ENCODE measurements at places on chromosomes 16 and 17.

DNA sequence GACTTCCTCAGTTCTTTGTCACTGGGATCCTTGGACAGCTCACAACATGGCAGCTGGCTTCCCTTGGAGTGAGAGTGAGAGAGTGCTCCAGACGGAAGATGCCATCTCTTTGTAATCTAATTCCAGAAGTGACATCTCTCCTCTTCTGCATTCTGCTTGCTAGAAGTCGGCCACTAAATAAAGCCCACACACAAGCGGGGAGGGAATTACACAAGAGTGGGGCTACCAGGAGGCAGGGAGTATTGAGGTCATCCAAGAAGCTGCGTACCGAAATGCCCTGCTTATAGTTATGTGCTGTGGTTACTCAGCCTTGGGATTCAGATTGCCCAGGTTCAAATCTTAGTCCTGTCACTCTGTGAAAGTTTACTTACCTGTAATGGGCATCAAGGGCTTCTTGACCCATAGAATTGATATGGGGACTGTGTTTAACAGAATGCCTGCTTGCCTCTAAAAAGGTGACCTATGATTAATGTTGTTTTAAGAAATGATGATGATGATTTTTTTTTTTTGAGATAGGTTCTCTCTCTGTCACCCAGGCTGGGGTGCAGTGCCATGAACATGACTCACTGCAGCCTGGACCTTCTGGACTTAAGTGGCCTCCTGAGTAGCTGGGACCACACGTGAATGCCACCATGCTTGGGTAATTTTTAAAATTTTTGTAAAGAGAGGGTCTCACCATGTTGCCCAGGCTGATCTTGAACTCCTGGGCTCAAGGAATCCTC lies 120.9 kb upstream of the HS3ST2 start:
- no peak for DNase-seq

DNA sequence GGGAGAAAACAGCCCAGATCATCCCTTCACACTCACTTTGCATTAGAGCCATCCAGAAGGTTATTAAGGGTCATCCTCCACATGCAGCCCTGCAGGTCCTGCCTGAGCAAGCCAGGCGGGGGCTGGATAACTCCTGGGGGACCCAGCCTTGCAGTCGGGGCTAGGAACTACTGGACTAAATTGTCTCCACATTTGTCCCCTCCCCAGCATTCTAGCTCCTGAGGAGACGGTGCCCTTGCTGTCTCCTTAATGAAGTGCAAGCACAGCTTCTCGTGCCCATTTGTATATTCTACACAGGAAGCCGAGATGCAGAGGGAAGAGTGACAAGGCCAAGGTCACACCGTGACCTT lies 185.2 kb downstream of the C16orf95 start:
- DNase-seq, result no peak

- DNase-seq, result no peak
These were observed 30.1 kb upstream of the DYNLL2 start for GRCh38 chr17:58052945-58053715.

DNA sequence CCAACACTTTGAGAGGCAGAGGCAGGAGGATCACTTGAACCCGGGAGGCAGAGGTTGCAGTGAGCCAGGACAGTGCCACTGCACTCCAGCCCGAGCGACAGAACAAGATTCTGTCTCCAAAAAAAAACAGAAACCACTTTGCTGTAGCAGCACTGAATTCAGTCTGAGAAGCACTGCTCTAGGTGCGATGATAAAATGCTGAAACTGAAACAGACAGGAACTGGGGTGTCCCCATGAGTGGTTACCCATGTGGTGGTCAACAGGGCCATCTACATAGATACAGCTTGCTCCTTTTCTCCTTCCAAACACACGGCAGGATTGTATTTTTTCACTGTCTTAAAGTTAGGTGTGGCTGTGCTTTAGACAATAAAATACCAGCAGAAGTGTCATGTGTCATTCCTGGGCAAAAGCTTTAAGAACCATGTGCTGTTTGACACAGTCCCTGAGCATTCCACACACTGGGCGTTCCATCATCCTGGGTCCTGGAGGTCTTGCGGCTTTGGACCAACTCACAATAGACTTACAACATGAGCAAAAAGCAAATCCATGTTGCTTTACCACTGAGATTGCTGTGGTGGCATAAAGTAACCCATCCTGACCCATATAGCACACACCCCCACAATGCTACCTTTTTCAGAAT lies 11.5 kb downstream of the GAS7 start:
- DNase-seq, result no peak

DNA sequence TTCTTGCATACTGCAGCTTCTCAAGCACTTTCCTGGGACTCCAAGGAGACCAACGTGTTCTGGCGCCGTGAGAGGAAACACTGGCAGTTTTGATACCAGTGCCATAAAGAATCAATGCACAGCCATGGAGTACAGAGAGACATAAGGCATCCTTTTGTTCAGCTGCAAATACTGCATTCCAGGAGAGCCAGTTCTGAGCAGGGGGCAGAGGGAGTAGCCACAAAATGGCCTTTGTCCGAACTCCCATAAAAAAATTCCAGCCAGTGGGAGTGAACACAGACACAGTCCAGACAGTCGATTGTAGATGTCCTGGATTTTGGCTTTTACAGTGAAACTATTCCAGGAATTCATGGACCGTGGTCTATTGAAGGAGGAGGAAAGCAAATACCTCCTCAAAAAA lies 36.2 kb upstream of the TEKT3 start:
- DNase-seq, result peak; percentile 58

DNA sequence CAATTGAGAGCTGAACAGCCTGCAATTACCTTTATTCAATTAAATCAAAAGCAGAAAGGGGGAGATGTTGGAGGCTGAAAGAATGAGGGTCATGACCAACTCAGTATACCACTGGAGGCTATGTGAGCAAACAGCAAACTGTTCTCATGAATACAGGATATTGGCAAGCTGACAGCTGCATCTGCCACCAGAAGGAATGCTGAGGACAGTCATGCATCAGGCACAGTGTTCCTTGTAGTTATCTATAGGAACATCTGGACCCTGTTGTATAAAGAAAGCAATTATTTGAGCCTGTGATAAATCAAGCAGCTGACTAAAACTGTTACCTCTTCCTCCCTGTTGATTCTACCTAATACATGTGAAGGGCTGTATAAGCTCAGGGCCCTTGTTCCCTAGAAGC lies 2064.6 kb downstream of the TP53TG3F start:
- no peak for DNase-seq

DNA sequence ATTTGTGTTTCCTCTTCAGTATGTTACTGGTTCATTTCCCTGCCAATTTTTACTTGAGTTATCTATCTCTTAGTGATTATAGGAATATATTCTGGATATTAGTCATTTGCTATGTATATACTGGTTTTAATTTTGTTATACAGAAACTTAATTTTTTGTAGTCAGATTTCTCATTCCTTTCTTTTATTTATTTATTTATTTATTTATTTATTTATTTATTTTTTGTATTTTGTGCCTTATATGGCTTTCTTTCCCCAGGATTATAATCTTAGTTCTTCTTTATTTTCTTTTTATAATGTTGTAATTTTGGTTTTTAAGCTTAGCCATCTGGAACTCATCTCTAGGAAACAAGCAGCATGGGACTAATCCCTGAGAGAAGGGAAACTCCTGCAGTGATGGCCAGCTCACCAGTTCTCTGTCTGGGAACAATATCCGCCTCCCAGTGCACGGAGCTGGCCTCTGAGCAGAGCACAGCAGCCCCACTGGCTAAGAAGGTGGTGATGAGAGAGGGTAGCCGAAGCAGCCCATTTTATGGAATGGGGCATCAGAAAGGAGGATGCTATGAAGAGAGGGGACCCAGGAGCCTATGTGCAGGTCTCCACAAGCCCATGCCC lies 54.5 kb upstream of the ADORA2B start:
- no peak for DNase-seq

DNA sequence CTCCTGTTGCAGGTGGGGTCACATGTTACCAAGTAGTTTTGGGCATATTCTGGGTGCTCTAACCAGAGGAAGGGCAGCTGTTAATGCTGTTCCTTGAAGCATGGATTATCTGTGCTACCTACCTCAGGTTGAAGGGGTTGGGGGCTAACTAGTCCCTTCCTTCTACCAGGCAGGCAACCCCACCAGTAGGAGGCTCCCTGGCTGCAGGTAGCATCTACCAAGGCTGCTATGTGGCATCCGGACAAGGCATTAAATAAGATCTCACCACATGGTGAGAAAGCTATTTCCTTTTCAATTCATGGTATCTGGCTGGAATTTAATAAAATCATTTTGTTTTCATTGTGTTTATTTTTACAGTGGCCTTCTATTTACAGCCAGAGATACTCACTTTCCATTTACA lies 62.5 kb downstream of the CACNG3 start:
- no peak for DNase-seq

DNA sequence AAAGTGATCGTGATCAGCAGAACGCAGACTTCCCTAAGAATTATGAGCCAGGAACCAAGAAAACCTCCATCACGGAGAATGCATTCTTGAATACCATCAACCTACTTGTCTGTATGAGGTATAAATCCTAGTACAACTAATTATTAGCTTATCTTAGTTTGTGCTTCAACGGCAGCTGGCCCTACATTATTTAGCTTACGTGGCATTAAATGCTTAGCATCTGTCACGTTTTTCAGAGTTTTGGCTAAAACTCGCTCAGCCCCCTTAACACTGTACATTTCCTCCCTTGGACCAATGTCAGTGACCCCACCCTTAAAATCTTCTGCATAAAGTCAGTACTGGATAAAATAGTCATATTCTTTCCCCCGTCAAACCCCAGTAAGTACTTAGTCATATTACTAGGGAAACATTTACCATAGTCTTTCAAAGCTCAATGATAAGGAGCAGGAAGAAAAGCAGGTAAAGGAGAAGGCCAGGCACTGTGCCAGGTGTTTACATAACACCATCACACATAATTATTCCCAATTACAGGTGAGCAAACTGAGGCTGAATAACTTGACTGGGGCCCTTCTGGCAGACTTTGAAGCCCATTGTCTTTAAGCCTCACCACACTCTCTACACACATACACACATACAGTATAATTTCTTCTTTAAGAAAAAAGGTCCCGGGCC lies 16.6 kb upstream of the TXNDC11 start:
- DNase-seq, result no peak

- no peak for DNase-seq
These were observed 7.9 kb upstream of the NGFR start for GRCh38 chr17:49487183-49487582.

DNA sequence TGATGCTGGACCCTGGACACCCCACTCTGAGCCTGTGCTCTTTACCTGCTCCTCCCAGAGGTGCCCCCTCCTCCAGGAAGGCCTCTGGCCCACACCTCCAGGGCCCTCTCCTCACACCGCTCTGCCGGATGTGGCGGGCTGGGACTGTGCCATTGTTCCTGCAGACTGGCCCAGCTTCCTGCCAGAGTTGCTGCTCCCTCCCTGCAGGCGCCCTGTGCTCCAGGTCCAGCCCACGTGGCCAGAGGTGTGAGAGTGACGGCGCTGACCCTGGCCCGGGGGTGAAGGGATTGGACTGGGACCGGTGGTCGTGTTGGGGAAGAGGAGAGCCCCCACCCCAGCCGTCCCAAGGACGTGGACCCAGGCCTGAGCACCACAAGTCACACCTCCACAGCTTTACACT lies 5.7 kb downstream of the E4F1 start:
- no peak for DNase-seq

- DNase-seq, result no peak
These were observed 2.3 kb upstream of the CCL1 start for GRCh38 chr17:34365340-34365739.

- DNase-seq, result no peak
These were observed 2.0 kb downstream of the MRM3 start for GRCh38 chr17:784143-784542.

- no peak for DNase-seq
These were observed 63.7 kb downstream of the FOXL1 start for GRCh38 chr16:86642087-86642486.

DNA sequence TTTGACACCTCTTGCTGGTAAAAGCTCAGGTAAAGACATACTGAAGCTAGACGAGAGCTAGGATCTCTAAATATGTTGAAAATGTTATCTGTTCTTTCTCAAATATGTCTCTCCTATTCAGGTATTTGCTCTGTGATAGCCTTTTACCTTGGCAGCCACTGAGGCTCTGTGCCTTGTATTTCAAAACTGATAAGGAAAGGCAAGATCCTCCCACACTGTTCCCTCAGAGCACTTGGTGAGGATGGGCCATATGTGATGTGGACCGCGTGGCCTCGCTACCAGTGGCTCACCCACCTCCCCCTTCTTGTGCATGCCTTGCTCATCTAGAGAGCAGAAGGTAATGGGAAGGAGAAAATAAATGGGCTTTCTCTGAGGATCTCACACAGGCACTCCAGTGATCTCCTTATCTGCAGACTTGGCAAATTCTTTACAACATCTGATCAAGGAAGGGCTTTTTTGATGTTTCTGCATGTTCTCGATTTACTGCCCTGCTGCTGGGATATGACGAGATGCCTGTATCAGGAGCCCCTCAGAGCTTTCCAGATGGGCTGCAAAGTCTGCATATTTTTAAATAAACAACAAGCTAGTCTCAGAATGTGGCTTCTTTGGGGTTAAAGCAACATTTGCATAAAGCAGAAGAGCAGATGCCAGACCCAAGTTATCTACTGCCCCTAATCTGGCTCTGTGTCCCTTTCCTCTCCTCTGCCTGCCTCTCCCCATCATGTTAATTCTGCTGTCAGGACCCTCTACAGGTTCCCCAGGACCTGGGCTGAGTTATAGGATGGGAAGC lies 16.9 kb downstream of the HOXB1 start:
- DNase-seq, result no peak

- no peak for DNase-seq
These were observed 4.9 kb downstream of the IRX6 start for GRCh38 chr16:55328611-55329569.

GRCh38 chr17:3549610-3550162 lies 7.9 kb downstream of the TRPV3 start:
- DNase-seq, result no peak

DNA sequence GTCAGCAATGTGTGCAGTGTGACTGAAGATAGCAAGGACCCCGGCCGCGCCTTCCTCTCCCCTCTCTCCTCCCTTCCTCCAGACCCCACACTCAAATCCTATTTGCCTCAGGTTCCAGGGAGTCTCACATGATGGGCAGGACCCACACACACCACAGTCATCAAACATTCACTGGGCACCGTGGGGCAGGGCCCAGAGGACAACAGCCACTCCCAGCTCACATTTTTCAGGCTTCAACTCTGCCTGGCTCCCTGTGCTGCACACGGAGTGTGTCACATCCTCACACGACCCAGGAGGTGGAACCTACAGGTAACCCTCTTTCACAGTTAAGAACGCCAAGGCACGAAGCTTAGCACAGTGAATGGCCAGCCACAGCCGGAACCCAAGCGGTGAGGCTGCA lies 30.5 kb downstream of the PEMT start:
- DNase-seq, result no peak

DNA sequence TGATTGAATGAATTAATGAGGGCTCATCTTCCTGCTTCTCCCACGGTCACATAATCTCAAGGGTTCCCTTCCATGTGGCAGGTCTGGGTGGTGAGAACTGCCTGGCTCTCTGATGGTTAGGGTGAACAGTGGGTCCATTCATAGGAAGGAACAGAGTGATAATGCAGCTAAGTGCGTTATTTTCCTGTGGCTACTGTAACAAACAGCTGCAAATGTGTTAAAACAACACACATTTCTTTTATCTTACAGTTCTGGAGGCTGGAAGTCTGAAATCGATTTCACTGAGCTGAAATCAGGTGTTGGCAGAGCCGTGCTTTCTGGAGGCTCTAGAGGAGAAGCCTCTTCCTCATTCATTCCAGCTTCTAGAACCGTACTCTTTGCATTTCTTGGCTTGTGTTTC lies 95.3 kb downstream of the BMERB1 start:
- no peak for DNase-seq
